ENCODE measurements at places on chromosomes 4 and X.

DNA sequence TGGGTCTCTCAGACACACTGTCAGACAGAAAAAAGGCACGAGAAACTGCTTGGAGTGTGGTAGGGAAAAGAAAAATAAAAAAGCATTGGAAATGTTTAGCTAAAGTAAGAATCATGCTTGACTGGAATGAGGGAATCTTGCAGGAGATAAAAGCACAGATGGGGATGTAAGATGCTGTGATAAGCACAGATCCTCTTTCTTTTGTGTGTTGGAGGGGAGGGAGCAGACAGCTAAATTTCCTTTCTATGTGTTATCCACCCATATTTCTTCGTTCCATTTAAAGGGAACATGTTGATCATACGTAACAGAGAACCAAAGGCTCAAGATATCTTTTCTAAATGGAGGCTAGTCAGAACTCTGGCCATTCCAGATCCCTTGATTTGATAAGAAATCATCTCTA is 614.0 kb upstream of the LCORL start:
- DNase-seq: no peak

DNA sequence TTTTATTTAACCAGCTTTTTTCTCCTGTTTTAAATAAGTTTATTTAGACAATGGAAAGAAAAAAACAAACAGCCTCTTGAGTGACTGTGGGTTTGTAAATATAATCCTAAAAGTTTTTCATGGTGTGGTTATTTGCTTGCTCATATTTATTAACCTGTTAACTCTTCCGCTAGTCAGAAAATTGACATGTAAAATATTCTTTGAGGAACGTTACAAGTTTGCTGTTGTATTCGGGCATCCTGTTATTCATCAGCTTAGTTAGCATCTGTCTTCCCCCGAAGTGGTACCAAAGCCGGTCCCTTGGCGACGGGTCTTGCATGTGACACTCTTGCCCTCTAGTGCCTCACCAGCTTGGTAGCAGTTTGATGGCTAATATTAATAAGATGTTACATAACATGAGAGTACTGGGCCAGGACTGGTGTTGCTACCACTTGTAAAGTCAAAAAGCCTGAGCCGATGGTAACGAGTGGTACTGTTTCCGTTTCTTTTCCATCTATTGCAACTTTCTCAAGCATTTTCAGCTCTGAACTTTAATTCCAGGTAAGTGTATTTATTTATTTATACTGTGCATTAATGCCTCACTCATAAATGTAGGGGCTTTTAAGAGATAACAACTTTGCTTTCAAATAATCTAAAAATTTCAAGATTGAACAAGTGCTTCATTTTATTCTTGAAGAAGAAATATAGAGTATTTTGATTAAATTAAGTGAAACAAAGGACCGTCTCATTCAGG is at the start of gene NDST3:
Gene NDST3, plus strand, starts transcription at position 434 of the 733 bp plus-strand sequence. CDS start 19,425 bp downstream, outside the sequence.
- peak; percentile 57 for DNase-seq

GRCh38 chrX:115713460-115713859 is 152.5 kb downstream of the PLS3 start:
- DNase-seq: no peak

- DNase-seq: no peak
These were observed 226.3 kb upstream of the LDB2 start for GRCh38 chr4:17124767-17125166.

DNA sequence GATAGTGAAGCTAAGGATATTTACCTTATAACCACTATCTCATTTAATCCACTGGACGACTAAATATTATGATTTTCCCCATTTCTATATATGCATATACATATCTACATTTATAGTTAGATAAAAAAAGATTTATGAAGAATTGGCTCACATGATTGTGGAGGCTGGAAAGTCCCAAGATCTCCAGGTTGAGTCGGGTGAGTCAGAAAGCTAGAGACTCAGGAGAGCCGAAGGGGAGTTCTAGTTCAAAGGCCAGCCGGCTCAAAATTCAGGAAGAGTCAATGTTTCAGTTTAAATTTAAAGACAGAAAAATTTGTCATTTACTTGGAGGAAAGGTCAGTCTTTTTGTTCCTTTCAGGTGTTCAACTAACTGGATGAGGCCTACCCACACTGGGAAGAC is 158.2 kb upstream of the CPEB2 start:
- DNase-seq: no peak

DNA sequence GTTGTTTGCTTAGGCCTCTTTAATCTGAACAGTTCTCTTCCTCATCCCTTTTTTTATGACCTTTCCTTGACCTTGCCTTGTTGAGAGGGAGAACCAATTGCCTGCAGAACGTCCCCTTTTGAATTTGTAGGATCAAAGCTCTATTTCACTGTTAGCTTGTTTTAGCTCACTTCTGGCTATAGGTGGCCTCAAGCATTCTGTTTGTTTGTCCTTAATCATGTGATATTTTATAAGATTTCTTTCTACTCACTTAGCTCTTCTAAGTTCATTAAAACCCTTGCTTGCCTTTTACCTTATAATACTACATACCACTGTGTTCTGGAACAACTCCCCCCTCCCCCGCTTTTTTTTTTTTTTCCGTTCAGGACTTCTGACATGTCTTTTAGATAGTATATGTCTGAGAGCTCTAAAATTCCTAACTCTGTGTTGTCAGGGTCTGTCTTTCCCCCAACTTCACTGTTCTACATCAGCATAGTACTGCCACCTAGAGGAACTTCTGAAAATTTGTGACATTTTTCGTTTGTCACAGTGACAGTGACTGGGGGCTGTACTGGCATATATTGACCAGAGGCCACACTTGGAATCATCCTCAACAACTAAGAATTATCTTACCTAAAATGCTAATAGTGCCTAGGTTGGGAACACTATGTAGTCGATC is 128.5 kb downstream of the LARP7 start:
- DNase-seq: no peak

- no peak for DNase-seq
These were observed 534.5 kb downstream of the GLUD2 start for GRCh38 chrX:121581885-121582284.

DNA sequence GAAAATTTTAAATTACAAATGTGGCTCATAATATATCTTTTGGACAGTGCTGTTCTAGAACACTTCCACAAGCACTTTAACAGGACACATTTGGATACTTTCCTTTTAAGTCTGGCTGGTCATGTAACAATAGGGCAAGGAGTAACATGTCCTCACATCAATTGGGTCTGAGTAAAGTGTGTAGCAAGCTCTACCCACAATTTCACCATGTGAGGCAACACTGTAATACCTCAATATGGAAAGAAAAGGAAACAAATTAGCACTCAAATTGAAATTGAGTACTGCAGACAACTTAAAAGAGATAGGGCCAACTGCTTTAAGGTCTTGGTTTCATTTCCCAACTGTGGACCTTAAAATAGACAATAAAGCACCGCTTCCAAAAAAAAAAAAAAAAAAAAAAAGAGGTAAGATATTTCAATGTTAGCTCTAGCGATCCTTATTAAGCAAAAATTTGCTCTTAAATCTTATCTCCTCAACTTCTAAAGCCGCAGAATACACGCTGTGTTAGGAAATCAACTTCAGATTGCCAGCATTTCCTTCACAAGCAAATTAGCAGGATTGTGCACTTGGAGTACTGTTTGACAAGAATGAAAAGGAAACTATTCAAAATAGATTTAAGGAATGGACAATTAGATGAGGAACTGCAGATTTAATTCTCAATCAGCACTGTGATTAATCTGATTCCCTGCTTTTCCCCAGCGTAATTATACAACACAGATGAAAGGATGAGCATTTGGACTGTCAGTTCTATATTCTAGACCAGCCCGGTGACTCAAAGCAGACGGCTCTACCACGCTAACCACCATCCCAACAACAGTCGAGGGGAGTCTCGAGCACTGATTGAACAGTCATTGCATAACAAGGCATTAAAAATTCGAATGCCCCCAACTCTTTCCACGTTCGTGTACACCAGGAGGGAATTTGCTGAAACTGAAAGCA is 1.6 kb downstream of the CASK start:
- DNase-seq: no peak

GRCh38 chr4:95288552-95288951 is 260.2 kb downstream of the UNC5C start:
- DNase-seq: no peak

DNA sequence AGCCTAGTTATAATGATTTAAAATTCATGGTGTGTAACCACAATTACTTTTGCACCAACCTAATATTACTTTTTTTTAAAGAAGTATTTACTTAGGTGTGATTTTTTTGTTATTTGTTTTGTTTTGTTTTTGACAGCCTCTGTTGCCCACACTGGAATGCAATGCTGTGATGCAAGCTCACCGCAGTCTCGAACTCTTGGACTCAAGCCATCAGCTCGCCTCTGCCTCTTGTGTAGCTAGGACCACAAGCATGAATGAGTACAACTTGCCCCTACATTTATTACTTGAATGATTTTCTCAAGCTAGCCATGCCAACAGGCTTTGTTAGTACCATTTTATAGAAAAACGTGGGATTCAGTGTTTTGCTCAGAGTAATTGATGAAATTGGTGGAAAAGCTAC is 488.8 kb upstream of the CPEB2 start:
- DNase-seq: no peak

GRCh38 chr4:74628852-74629620 is 165.3 kb downstream of the BTC start:
- DNase-seq: no peak

DNA sequence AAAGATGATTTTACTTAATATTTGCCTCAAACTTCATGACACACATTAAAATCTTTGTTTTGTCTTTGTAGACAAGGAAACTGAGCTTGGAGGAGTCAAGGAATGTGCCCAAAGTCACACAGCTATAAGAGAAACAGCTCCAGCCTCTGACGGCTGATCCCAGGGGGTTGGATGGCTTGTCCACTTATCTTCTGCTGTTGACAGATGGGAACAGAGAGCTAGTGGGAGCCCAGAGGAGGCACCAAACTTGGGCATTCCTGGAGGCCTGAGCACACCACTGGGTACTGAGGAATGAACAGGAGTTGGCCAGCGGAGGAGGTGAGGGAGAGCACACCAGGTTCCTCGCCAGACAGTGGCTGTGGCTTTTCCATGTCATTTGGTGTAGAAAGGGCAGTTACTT is 56.4 kb upstream of the GPR78 start:
- DNase-seq: no peak

DNA sequence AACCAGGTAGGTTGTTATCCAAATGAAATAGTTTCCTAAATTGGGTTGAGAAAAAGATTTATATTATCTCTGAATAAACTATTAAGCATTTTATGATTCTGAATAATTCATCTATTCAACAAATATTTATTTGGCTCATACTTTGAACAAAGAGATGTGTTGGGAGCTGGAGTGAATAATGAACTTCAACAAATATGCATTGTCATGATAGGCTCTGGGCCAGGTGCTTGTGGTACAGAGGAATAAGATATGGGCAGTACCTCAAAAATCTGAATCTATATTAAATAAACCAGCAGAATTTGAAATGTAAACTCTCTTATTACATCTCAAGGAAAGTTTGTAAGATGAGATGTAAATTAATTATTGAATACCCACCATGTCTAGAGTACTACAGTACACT is 75.7 kb upstream of the DCLK2 start:
- DNase-seq: no peak

DNA sequence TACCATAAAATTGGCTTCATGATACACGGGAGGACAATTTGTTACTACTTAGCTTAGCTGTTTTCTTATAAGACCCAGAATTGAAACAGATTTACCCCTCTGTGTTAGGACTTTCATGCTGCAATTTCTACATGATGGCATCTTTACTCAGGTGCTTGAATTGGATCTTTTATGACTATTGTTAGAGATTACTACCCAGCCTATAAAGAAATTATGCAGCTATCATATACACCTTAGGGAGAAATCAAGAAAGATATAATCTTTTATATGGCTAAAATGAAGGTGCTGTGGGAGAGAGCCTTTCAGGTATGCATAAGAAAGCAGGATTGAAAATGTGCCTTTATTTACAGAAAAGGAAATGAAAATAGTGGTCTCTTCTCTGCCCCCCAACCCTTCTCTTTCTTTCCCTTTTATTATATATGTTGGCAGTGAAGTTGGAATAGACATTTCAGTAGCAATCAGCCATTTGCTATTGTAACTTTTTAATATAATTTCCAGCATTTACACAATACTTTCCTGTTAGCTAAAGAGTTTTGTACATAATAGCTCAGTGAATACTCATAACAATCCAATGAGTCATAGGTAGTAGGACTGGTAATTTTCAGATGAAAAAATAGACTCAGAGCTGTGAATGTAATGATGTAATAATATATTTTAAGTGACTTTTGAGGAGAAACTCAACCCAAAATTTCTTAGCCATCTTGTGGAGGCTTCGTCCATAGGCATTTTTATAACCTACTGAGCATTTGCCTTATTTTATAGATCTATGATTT is 311.8 kb downstream of the ADGRL3 start:
- no peak for DNase-seq

- DNase-seq: no peak
These were observed 62.3 kb downstream of the GPC3 start for GRCh38 chrX:133923113-133923512.

- no peak for DNase-seq
These were observed 41.5 kb downstream of the DTHD1 start for GRCh38 chr4:36322921-36323354.

DNA sequence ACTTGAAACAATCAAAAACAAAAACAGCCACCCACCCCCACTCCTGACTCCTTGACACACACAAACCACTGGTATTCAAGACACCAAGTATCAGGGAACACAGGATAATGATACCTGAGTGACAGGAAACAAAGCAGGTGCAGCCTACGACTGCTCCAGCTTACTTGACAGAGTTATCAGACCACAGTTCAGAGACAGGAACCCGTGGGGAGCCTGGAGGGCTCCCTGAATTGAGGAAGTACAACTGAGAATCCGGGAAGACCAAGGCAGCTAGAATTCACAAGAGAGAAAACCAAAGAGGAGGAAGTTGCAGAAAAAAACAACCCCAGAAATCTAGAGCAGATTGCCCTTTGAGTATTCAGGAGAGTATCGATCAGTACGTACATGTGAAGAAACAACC is 20.5 kb downstream of the COMMD8 start:
- no peak for DNase-seq

- peak; percentile 60 for DNase-seq
These were observed 18.8 kb downstream of the SLC7A11 start for GRCh38 chr4:138223231-138223910.

DNA sequence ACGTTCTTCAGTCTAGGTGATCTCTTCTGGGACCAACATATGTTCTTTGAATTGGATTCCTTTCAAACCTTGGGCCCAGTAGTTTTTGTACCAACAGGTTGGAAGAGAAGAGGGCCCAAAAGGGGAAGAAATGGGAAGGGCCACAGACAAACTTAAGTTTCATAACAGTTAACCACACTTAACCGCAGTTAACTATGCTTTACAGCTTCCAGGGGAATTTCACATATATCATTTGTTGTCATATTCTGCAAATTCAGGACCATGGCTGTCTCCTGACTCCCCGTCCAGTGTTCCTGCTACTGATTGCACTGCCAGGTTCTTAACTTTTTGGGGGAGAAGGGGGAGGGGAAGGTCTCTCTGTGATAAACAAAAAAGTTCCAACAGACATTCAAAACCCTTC is 34.6 kb downstream of the RTL5 start:
- DNase-seq: no peak

DNA sequence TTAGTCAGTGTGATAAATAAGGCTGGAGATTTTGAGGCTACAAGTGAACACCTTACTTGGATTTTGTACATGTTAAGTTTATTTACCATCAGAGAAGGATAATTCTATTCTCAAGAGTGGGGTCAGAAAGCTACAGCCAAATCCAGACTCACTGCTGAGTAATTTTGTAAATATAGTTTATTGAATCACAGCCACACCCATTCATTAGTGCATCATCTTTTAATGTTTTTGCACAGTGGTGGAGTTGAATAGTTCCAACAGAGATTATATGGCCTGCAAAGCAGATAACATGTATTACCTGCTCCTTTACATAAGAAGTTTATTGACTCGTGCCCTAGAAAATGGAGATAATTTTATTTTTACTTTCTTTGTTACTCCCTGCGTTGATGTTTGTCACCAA is 60.4 kb downstream of the PCDH18 start:
- DNase-seq: no peak
